ENCODE measurements at places on chromosomes 1 and 21.

GRCh38 chr21:40990366-40990765 is 143.4 kb upstream of the DSCAM start:
- DNase-seq: no peak

GRCh38 chr1:211734359-211734758 is 58.9 kb upstream of the NEK2 start:
- no peak for DNase-seq

- DNase-seq: no peak
Measured at GRCh38 chr1:5744911-5745799, 247.1 kb downstream of the NPHP4 start.

GRCh38 chr1:164785841-164786534 is 227.0 kb downstream of the PBX1 start:
- DNase-seq: no peak

DNA sequence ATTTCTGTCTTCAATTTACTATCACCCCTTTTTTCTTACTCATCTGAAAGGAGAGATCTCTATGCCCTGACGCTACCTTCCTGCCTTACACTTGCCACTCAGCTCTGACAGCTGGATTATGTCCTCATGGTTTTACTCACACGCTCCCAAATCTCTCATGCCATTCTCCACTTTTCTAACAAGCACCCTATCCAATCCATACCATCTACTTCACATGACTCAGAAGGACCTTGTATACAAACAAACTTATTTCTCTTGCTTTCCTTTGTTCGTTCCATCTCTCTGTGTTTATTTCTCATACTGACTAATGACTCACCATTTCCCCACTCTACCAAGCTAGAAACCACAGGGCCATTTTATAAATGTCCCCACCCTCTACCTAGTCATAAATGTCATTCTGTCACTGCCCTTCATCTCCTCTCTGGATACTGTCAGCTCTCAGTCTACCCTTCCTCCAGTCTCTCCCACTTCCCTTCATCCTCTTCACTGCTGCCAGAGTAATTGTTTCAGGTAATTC is 87.3 kb downstream of the USP24 start:
- DNase-seq: no peak
